NCI-H748 treated with DMSO at 0.1 percent for 48 hours (cell line): ENCODE measurements at places on chromosomes 6 and 20.

GRCh38 chr6:11771473-11772048 is 7.0 kb downstream of the ADTRP start:
- DNase-seq: no peak

DNA sequence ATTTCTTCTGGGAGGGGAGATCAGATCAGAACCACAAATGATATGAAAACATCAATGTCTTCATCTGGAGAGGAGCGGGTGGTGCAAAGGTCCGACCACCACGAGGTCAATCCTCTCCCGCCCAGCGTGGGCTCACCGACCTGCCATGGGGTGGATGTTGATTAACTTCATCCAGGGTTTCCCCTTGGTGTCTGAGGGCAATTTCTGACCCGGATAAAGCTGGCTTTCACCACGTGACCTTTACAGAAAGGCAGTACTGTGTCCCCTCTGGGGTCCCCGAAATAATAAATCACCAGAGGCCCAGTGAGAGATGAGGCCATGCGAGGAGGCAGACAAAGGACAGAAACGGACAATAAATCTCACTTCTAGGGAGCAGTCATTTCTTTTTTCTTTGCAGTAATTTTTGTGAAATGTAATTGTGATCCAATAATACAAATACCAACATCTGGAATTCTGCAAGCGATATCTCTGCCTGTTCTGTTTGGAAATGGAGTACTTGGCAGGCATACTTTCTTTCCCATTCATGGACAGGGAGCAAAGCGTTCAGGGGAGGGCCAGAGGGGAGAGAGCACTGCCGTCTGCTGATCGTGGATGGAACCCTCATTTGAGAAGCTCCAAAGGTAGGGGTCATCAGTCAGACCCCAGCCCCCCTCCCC is 55.1 kb upstream of the APCDD1L start:
- no peak for DNase-seq

DNA sequence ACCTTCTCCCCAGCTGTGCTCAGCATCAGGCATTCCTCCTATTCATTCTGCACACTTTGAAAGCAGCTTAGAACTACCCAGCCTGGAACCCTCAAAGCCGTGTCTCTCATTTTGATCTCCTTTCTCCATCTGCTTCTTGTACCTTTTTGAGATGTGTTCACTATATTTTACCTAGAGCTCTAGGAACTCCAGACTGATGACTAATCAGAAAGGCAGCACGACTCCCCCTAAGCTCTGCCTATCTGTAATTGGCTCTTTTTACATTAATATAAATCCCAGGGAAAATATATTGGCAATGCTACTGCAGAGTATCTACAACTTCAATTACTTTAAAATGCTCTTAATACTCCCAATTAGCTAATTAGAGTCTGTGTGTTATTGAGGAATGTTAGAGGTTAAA is 671.5 kb downstream of the CBLN4 start:
- no peak for DNase-seq

- DNase-seq: no peak
Observed at GRCh38 chr6:80676386-80676785, 569.9 kb downstream of the BCKDHB start.

DNA sequence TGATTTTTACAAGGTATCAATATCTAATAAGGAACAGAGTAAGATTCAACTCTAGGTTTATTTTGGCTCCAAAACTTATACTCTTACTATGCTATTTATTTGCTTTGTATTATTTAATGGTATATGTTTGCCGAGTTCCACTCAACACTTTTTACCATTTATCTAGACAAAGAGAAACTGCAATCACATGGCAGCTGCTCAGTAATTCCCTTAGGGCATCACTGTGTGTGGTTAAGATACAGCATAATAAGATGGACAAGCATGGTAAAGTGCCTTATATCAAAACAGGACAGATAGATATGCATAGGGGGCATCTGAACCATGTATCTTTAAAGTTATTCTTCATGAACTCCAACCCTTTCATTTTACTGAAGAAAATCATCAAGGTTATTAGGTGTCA is 483.0 kb upstream of the ID4 start:
- peak; percentile 14 for DNase-seq

GRCh38 chr6:33075208-33075567 is 602 bp upstream of the HLA-DPB1 start:
- no peak for DNase-seq

DNA sequence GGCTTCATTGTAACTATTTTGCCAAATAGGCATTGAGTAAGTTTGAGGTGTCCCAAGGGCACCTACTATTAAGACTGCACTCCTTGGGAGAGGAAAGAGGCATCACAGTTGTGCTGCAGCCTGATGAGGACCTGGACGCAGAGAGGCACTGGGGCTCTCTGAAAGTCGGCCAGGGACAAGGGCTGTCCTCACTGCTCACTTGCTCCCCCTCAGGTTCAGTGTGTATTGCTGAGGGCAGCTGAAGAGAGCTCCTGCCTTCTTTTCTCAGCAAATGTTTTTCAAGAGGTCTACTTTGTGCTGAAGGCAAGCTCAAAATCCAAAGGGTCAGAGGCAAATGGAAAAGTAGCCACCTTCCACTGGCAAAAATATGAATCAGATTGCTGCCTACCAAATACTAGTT is 331.8 kb downstream of the RIMS1 start:
- peak; percentile 3 for DNase-seq

DNA sequence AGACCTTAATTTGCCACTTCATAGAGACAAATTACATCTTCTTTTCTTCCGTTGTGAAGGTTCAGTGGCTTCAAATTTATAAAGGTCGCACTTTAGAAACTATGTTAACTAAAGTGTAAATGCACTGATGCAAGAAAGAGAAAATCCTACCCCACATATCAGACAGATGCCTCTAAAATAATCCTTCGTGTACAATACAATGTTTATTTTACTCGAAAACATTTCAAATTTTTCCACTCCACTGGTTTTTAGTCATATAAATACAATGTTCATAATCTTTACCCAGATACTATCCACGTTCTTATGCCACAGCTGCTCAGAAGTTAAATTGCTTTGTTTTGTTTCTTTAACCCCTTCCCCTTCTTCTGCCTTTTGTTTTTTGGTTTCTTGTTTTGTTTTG is 140.3 kb upstream of the LAMP5 start:
- DNase-seq: no peak

DNA sequence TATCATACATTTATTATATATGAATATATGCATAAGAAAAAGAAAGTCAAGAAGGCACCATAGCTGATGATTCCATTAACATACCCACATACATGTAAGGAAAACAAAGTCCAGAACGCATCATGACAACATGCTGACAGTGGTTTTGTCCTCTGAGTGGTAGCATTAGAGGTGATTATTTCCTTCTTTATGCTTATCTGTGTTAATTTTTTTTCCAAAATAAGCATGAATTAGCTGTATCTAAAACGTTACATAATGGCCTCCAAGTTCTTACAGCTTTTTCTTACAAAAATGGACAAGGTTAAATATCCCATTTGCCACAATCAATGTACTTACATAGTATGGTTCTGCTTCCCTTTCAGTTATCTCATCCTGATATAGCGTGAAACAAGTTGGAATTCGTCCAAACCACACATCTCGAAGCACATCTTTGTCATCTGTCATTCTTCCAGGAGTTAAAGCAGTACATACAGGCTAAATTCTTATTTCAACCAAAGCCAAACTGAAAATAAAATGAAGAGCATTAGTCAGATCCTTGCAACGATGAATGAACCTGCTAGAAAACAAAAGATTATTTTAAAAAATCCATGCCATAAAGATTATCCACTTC is 9.7 kb downstream of the ATG5 start:
- DNase-seq: no peak

GRCh38 chr6:16766043-16766536 is 4.8 kb upstream of the ATXN1 start:
- no peak for DNase-seq

DNA sequence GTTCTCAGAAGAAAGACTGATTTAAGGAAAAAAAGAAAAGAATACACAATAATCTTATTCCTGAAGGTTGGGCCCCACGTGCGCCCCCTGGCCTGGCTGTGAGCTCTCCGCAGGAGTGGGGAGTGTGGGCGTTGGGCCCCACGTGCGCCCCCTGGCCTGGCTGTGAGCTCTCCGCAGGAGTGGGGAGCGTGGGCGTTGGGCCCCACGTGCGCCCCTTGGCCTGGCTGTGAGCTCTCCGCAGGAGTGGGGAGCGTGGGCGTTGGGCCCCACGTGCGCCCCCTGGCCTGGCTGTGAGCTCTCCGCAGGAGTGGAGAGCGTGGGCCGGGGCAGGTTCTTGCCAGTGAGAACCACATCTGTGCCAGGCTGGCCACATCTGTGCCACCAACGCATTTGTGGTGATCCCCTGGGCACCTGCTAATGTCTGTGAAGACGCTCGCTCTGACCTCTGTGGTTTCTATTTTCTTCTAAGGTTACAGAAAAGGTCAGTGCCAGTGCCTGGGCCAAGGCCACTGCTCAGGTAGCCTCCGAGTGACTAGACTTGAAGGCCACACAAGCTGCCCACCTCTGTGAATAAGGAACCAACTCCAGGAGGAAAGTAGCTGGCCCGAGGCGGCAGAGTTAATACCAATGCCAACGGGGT is 41.0 kb downstream of the WDR27 start:
- no peak for DNase-seq

DNA sequence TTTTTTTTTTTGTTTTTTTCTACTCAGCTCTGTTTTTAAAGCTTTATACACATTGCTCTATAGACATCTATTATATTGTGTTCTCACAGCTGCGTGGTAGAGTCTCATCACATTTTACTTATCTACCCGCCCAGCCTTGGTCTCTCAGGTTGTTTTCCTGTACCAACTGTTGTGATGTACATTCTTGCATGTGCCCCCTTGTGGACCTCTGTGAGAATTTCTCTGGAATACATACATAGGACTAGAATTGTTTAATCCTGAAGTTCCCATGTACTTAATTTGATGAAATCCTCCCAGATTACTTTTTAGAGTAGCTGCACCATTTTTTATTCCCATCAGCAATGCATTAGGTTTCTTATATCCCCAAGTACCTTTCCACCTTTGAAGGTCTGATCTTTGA is 40.4 kb upstream of the TINAG start:
- peak; percentile 14 for DNase-seq

GRCh38 chr6:89180971-89181370 is 35.1 kb downstream of the PM20D2 start:
- no peak for DNase-seq

DNA sequence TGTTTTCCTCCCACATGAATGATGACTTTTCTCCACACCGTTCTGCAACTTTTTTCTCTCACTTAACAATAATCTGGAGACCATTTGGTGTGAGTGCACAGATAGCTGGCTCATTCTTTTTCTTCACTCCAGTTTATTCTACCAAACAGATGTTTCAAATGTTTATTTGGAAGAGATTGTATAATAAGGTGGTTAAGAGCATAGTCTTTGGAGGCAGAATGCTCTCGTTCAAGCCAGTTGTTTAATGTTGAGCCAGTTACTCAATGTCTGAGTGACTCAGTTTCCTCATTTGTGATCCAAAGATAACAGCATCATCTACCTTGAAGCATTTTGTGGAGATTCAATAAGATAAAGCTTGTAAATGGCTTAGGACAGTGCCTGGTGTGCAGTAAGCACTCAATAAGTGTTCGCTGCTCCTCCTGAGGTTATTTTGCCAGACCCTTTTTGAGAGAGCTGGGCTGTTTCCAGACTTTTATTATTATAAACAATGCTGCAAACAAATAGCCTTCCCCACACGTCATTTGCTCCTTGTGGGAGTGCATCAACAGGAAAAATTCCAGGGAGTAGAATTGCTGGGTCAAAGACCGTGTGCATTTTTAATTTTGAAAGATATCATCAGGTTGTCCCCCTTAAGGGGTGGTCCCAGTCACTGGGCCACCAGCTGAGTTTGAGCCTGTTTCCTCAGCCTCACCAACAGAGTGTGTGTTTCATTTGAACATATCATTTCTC is 70.6 kb downstream of the VEGFA start:
- no peak for DNase-seq

- no peak for DNase-seq
Observed at GRCh38 chr6:6836609-6837406, 248.3 kb downstream of the LY86 start.

DNA sequence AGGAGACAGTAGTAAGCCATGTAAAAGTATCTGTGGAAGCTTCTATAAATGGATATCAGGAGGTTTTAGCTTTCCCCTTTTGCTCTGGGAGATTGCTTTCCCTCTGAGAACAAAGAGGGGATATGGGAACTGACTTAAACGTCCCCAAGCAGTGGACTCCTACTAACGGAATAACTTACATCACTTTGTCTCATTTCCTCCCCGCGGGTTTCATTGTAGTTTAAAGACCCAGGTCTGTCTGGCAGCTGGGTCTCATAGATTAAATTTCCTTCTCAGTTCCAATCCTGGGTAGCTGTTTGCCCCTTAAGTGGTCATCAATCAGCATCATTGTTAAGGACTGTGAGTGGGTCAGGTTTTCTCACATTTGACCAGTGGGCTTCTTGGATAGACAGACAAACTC is 68.7 kb downstream of the PLAGL1 start:
- DNase-seq: no peak
